ENCODE measurements at places on chromosomes 6 and 20. TPM values are rescaled to one million over a fixed set of nuclear protein-coding genes. Genes with fewer than 3 reads are reported as not detected.

Gene COL12A1
- polyA plus RNA-seq = 96.9 TPM

Gene PGC
- not detected for polyA plus RNA-seq

Gene CST5
- polyA plus RNA-seq = not detected

Gene HEY2
- not detected for polyA plus RNA-seq

Gene SH3BGRL2
- 3.9 TPM for polyA plus RNA-seq

Gene TAGAP
- 0.08 TPM for polyA plus RNA-seq

Gene AVP
- polyA plus RNA-seq = not detected

DNA sequence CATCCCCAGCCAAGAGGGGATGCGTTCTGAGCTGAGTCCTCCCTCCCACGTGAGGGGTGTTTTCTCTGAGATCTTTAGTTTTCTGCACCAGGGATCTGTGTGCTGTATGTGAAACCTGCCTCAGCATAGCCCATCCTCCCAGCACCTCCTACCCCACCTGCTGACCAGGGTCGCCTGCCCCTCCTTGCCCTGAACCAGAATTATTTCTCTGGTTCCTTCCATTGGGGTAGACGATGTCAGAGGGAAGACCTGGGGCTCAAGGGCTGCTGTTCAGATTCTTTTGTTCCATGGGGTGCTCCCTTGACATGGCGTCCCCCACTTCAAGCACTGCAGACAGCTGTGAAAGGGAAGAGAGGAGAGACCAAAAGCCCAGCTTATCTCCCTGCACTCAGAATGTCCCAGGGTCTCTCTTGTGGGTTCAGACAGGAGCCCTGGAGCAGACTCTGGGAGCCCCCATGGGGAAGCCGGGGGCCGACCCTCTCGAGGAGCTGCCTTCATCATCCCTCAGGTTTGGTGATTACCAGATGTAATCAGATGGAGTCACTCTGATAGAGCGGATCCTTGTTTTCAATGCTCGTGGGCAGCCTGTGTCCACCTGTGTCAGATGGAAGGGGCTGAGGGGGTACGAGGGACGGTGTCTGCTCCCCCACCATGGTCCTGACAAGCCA is 74.3 kb downstream of the ERMARD start:
- no peak for DNase-seq

DNA sequence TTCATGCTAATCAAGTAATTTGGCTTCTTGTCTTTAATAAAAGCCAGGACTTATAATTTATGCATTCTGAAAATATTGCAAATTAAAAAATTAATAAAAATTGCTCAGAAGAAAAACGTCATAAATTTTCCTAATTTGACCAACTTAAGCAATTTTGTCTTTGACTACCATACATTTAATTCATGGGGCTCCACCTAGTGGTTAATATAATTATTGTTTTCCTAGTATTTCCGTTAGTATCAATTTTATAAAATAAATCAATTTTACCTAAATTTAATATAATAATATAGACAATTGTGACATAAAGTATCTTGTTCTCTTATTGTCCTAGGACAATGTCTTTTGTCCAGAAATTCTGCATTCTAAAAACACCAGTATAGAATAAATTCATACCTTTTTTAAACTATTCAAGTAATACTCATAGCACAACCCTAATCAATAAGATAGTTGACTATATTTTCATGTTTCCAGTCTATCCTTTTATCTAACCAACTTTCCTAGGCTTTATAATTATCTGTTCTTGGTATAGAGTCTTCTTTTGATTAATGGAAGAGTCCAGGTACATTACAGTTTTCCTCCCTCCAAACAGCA is 319.9 kb downstream of the TRDN start:
- DNase-seq = no peak

- no peak for DNase-seq
These were observed 12.0 kb downstream of the RNF114 start for GRCh38 chr20:49948178-49948577.

DNA sequence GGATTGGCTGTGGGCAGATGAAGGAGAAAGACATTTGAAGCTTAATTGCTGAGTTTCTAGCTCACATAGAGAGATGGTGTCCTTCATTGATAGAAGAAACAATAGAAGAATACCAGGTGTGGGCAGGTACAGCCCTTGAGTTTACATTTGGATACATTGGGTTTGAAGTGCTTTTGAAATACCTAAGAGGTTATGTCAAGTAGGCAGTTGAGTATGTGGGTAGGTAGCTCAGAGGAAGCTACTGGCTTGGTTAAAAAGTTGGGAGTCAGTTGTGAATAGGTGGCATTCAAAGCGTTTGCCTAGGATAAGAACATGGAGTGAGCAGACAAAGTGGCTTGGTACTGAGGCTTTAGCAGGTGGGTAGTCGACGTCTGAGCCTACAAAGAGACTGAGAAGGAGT is 25.0 kb downstream of the NDUFAF5 start:
- DNase-seq = no peak

- DNase-seq = no peak
These were observed 2.5 kb upstream of the KATNA1 start for GRCh38 chr6:149651056-149651455.

DNA sequence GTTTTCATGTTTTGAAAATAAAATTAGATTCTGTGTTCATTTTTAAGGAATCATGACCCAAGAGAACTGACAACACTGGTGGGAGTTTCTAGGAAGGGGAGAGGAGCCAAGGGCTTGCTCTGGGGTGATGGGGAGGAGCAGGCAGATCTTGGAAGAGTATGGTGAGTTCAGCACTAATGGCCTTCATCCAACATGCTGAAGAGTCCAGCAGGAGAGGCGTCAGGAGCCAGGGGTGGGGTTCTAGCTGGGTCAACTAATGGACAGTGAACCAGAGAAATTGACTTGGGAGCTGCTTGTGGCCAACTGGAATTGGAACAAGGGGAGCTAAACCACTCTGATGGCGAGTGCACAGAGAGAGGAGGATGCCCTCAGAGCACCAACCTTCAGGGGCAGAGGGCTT is 107.1 kb downstream of the MRPL14 start:
- no peak for DNase-seq

GRCh38 chr6:31661262-31662123 is 915 bp upstream of the C6orf47 start:
- no peak for DNase-seq

DNA sequence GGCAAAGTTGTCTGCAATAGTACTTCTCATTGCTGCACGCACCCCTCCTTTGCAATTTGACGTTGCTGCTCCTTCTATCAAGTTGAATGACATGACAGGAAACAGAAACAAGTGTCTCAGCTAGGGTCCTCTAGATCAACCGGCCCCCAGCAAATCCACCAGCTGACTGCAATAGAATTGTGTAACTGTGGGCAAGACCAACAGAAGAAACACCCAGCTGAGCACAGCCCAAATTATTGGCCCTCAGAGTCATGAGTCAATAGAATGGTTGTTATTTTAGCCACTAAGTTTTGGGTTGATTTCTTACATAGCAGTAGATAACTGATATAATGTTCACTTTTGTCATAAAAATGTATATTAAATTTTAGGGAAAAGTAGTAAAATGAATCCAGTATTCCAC is 202.7 kb downstream of the MAFB start:
- no peak for DNase-seq

DNA sequence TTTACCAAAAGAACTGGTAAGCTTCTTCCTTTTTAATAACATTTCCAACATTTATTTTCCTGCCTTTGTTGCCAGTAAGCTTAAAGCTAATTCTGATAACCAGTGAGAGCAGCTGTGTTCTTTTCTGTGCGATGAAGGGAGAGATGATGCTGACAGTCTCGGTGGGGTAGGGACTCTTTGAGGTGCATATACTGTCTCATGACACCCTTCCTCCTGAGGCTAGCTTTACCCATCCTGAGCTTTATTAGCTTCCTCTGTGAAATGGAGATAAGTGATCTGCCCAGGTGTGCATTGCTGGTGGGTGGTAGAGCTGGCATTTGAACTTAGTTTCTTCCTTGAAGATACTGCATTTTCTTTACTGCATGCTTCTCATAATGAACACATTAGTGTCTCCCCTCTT is 92.5 kb downstream of the LRRC1 start:
- DNase-seq = no peak

GRCh38 chr6:155066361-155066760 is 71.2 kb downstream of the TIAM2 start:
- no peak for DNase-seq

- no peak for DNase-seq
These were observed 767 bp downstream of the PTK6 start for GRCh38 chr20:63536241-63536977.

GRCh38 chr6:15987569-15987968 is 141.3 kb upstream of the MYLIP start:
- DNase-seq = no peak

DNA sequence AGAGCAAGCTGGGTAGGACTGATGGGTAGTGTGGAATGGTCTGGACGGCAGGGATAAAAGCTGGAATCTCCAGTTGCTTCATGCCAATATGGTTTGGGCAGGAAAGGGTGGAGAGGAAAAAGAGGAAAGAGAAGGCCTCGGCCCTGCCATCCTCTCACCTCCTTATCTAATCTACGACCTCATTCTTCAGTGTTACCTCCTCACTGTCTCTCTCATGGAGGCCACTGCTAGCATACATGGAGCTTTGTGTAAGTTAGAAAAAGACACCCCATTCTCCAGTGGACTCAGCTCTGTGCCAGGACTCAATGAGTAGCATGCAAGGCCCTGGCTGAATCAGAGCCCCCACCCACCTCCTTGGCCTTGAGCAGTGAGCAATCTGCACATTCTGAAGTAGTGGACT is 6.1 kb upstream of the ARID1B start:
- DNase-seq = no peak

DNA sequence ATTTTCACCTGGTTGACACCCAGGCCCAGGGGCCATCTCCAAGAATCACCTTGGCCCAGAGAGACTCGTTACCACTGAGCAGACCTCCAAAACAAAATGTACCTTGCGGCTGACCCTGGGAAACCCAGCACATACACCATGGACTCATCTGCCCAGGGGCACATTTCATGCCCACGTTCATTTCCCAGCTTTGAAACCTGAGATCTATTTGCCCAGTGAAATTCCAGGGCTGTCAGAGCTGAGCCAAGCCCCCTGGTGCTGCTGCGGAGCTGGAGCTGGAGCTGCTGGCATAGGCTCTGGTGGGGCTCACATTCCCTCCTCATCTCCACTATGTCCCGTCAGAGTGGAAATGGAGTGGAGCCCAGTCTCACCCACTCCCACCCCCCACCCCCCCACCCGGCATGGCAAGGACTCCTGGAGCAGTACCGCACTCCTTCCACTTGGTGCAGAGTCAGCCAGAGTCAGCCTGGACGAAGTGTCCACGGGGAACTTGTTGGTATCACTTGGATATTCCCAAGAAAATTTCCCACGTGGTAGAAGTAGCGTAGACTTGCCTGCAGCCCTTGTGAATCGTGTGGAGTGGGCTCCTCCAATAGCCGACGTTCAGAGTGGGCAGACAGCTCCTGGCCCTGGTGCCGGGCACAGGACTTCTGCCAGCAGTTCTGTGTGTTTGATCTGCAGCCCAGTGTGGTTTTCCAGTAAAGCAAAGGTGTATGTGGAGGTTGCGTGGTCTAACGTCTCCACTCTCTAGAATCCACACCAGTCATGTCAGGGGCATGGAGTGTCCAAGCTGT is 18.1 kb upstream of the OSER1 start:
- DNase-seq = no peak

DNA sequence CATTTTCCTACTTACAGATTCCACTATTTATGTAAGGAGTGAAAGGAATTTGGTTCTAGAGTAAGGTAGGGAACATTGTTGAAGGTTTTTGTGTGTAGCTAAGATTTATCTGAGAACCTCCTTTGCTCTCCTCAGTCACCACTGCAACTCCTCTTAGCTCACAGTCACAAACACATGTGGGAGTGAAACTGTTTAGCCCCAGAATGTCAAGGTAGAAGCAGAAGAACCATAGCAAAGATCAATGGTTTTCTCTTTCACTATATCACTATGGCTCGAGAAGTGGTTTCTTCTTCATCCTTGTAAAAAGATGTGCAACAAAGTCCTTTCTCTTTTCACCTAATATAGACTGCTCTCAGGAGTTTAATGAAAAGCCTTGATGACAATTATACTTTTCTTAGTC is 6.5 kb upstream of the DEFB112 start:
- no peak for DNase-seq

GRCh38 chr6:108671790-108672189 is 111.1 kb downstream of the FOXO3 start:
- DNase-seq = no peak

DNA sequence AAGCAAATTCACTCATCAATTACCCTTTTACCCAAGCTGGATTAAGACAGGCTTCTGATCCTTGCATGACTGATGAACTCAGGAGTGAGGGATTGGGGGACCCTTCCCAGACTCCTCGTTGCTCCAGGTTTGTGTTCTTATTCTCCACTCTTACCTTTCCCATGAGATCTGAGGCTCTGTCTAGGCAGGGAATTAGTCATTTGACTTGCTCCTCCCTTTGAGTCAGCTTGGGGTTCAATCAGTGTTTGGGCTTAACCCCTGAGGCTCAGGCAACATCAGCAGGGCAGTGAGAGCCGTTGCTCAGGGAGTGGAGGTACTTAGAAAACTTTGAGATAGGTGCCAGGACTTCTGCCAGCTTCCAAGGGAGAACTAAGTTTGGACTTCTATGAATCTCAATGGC is 20.7 kb upstream of the TOX2 start:
- DNase-seq = no peak

DNA sequence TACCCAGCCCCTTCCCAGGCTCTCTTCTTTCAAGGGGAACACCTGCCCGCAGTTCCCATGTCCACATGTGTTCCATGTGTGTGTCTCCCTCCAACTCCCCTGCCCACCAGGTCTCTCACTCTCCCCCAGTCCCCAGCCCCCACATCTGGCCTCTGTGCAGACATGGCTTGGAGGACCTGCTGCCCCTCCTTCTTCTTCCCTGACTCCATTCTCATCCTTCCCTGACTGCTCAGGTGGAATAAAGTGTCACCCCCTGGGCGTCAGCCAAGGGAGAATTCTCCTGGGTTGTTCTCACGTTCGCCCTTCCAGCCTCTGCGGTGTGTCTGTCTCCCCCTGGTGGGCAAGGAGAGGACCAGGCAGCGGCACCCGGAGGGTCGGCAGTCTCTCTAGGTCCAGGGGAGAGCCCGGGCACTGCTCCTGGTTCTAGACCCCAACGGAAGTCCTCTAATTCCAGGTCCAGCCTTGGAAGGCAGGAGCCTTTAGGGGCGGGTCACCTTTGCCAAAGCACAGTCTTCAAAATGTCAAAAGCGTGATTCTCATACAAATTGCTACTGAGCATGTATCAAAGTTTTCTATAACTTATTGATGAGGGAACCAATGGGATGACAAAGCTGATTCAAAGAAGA is 50.5 kb downstream of the EBF4 start:
- peak; percentile 15 for DNase-seq

DNA sequence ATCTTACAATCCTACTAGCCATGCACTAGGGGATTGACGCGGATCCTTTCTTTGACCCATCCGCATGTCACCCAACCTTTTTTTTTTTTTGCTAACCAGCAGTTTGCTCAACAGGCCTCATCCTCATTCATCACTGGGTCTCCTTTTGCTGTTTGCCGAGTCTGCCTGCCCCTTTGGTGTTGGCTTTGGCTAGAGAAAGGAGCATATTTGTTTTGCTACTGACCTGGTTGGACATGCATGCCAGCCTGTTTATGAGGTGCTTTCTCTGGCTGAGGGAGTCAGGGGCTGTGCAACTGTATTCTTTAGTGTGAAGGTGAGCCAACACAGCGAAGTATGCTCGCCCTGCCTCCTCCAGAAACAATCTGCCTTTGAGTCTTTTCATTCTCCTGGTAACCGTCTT is 40.2 kb downstream of the E2F3 start:
- DNase-seq = no peak

All from keratinocyte (primary cell).